ENCODE measurements at places on chromosomes 4 and X.

- DNase-seq = no peak
Observed at GRCh38 chrX:104863466-104863865, 297.5 kb downstream of the IL1RAPL2 start.

DNA sequence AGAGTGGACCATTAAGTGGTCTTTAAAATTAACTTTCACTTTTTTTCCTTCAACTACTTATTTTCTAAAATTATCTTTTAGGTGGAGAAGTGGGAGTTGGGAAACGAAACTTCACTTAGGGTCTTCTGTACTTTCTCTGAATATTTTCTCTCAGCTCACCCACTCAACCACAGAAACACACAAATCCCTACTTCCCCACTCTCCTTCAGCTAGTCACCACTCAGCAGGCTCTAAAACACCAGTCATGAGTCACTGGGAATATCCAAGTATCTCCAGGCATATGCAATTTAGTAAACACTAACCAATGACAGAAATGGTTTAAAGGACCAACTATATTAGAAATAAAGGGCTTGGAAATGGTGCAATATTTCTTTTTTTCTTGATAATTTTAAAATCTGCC is 153.0 kb upstream of the RPS6KA6 start:
- DNase-seq = peak; percentile 3

- DNase-seq = peak; percentile 27
Observed at GRCh38 chr4:40564815-40565483, 64.7 kb downstream of the RBM47 start.

- no peak for DNase-seq
Observed at GRCh38 chrX:15430584-15430983, 46.4 kb upstream of the VEGFD start.

- no peak for DNase-seq
Observed at GRCh38 chrX:152735101-152735500, 1.5 kb downstream of the MAGEA12 start.

DNA sequence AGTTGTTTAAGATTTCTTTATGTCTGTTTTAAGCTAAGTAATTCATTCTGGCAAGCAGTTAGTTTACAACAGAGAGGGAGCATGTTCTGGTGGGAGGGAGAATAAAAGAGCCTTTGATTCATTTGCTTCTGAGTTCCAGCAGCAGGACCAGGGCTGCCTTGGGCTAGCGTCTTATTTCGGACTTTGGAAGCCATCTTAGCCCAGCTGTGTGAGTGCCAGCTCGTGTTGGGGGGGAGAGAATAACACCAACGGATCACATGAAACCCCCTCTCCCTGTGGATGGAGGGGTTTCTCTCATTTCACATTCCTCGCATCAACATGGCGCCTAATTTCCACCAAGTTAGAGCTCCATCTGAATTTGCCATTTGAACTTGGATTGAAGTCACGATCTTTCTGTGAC is 7.4 kb downstream of the GAB1 start:
- DNase-seq = no peak

DNA sequence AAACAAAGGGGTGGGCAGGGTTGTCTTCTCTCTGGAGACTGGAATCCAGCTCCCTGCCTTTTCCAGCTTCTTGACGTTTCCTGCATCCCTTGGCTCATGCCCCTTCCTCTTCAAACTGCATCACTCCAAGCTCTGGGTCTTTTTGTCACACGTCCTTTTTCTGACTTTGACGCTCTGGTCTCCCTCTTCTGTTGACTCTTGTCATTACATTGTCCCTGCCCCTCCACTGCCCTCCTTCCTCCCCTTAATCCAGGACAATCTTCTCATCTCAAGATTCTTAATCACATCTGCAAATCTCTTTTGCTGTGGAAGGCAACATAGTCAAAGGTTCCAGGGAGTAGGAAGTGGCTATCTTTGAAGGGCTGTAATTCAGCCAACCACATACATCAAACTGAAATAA is 178.3 kb downstream of the TMA16 start:
- DNase-seq = no peak

DNA sequence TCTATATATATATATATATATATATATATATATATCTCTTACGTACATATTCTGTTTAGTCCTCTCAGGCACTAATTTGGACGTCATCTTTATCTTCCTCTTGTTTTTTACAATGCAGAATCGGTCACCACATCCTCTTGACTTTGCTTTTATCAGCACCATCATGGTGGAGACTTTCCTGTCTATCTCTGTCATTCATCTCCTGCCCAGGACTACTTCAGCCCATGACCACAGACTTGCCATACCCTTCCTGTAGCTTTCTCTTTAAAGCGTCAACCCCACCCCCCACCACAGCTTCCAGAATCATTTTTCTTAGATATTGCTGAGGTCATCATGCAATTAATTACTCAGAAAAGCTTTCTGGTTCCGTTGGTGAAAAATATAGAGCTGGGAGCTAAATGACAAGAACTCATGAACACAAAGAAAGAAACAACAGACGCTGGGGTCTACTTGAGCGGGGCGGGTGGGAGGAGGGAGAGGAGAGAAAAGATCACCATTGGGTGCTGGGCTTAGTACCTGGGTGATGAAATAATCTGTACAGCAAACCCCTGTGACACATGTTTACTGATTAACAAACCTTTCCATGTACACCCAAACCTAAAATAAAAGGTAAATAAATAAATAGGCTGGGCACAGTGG is 30.5 kb upstream of the PRKX start:
- DNase-seq = no peak

DNA sequence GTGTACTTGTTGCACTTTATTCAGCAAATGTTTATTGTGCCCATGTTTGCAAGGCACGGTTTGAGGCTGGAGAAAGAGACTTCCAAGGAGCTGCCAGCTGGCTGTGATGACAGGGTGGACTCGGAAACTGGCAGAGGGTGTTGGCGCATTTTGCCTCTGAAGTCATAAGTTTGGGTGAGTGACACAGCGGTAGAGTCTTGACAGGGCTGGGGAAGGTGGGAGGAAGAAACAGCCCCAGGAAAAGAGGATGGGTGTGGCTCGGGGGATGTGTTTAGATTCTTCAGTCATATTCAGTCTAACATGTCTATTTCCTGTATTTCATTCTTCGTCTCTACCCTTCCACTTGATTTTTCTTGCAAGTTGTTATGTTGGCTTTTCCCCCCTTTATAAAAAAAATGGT is 77.0 kb upstream of the STOX2 start:
- DNase-seq = no peak

DNA sequence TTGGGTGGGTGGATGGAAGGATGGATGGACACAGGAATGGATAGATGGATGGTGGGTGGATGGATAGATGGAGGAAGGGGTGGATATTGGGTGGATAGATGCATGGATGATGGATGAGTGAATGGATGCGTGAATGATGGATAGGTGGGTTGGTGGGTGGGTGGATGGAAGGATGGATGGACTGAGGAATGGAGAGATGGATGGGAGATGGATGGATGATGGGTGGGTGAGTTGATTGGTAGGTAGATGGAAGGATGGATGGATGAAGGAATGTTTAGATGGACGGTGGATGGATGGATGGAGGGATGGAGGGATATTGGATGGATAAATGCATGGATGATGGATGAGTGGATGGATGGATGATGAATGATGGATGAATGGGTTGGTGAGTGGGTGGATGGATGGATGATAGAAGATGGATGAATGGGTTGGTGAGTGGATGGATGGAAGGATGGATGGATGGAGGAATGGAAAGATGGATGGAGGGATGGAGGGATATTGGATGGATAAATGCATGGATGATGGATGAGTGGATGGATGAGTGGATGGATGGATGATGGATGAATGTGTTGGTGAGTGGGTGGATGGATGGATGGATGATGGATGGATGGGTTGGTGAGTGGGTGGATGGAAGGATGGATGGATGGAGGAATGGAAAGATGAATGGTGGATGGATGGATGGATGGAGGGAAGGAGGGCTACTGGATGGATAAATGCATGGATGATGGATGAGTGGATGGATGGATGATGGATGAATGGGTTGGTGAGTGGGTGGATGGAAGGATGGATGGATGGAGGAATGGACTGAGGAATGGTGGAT is 50.4 kb upstream of the GRPEL1 start:
- no peak for DNase-seq

DNA sequence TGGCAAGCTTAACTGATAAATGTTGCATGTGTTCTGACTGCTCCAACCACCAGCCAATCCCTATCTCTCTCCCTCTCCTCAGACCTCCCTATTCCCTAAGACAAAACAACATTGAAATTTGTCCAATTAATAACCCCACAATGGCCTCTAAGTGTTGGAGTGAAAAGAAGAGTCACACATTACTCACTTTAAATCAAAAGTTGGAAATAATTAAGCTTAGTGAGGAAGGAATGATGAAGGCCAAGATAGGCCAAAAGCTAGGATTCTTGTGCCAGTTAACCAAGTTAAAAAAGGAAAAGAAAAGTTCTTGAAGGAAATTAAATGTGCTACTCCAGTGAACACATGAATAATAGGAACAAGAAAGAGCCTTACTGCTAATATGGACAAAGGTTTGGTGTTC is 55.6 kb downstream of the FBXW7 start:
- DNase-seq = peak; percentile 16

- DNase-seq = peak; percentile 13
Observed at GRCh38 chrX:153766098-153766817, 2.2 kb downstream of the PLXNB3 start.

DNA sequence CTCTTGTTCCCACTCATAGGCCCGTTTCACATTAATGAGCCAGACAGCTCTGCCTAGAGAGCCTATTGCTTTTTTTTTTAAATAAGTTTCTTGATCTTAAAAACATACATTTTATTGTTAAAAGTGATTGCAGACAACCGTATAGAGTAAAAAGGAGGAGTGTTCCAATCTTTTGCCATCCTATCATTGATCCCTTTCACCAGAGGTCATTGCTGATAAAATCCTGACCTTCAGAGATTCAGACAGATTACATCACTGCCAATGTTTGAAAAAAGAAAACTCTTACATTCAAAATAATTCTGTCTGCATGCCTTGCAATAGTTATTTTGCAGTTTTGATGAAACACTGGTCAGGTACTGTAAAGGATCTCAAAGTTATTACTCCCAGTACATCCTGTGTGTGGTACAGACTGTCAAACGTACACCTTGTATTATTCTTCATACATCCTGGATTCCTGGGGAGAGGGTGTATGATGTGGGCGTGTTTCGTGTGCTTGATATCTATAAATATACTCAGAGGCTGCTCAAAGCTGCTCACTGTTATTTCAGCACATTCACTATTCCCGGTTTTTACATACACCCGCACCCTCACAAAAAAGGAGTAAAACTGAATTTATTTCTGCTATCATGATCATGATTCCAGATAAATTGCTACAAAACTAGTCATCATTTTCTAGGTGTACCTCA is 15.4 kb upstream of the KLHL2 start:
- DNase-seq = no peak

- DNase-seq = no peak
Observed at GRCh38 chr4:19092797-19093196, 1071.2 kb upstream of the LCORL start.

DNA sequence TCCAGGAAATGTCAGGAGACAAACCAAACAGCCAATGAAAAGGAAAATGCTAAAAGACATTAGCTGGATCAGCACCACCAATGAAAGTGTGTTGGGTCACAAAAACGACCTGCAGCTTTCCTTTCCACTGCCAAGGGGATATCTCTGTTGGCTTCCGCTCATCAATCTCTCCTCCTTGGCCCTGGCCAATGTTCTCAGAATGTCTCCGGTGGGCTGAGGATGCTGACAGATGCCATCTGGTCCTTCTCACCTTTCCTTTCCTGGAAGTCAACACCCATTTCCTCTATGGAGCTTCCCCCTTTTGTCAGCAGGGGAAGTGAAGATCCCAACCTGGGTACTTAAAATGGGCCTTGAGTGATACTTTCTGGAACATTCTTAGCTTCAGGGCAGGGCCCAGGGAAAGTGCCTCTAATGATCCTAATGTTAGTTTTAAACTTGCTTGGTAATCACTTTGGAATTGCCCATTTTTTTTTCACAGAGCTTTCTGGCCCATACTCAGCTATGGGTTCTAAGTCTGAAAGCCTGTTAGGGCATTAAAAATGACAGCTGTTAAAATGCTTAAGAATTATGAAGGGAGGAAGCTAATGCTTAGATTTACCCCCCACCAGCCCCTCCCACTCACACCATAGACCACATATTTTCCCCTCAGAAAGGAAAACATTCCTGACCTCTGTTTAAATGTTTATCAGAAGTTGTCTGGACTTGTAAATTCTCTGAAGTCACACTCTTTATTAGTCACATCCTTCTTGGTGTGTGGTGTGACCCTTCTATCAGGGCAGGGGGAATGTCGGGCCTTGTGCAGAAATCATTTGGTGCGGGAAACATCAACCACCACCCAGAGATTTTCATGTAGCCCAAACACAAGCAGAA is 29.2 kb downstream of the IGFBP7 start:
- DNase-seq = peak; percentile 95

DNA sequence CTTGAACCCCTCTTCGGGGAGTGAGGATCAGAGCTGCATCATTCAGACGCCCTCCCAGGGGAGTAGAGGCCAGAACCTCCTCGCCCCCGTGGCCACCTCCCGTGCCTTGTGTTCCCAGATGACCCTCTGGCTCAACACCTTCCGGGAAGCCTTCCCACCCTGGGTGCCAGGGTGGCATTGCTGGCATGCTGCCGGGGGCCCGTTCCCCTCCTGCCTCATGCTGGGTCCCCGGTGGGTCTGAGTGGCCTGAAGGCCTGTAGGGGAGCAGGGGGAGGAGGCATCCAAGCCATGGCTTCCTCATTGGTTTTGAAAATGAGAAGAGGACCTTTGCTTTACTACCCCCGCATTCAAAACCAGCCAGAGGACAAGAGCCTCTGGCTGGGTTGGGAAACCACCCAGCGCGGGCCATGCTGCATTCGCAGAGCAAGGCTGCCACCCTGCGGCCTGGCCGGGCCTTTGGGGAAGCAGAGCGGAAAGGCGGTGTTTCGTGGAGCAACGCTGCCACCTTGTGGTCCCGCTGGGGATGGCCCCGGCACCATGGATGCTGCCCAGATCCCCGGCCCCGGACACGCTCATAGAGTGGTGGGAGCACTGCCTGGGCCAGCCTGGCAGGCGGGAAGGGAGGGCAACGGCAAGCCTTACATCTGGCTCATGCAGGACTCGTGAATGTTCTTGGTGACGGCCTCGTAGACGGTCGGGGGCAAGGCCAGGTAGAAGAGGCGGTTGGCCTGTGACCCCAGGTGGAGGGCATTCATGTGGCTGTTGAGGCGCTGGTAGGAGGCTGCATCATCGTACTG is 11.9 kb downstream of the G6PD start:
- peak; percentile 87 for DNase-seq

GRCh38 chrX:45515262-45516215 is 314.9 kb upstream of the DIPK2B start:
- peak; percentile 26 for DNase-seq

- DNase-seq = peak; percentile 90
Observed at GRCh38 chr4:74376888-74377483, 12.0 kb downstream of the EREG start.

- no peak for DNase-seq
Observed at GRCh38 chrX:86887341-86887740, 630.3 kb upstream of the KLHL4 start.

DNA sequence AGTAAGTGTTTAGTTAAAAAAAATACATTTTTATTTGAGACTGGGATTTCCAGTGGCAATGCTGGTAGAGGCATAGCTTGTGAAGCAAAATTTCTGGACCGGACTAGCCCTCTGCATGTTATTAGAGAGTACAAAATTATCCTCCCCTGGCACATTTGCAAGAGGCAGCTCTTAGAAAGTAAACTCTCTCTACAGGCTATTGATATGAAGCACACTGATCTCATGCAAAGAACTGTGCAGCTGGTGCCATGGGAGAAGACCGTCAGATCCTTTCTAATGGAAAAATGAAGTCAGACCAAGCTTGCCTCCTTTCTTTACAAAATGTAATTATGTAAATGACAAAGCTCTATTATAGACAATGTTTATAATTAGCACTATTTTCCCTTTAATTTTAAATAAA is 2717.2 kb downstream of the PCDH7 start:
- DNase-seq = no peak

Data from cardiac muscle cell (in vitro differentiated cells and primary cell).